ENCODE measurements at places on chromosomes 12 and 14. TPM values are rescaled to one million over a fixed set of nuclear protein-coding genes. Genes with fewer than 3 reads are reported as not detected.

- no peak for DNase-seq
Measured at GRCh38 chr12:116537101-116537904, 21.9 kb upstream of the MAP1LC3B2 start.

DNA sequence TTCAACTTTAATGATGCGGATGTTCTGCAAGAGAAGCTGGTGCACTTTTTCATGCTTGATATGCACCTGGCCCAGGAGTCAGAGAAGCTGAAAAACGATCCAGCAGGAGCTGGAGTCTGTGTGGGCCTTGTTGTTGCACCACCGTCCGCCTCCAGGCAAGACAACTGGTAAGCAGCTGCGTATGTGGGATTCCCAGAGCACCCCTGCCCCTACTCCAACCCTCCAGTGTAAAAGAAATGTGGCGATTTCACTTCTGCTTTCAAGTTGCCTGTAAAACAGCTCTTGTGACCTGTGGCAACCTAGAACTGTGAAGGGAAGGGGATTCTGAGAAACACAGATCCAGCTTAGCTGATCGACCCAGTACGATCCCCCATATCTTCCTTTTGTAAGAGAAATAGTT lies 154.1 kb upstream of the PELI2 start:
- no peak for DNase-seq

DNA sequence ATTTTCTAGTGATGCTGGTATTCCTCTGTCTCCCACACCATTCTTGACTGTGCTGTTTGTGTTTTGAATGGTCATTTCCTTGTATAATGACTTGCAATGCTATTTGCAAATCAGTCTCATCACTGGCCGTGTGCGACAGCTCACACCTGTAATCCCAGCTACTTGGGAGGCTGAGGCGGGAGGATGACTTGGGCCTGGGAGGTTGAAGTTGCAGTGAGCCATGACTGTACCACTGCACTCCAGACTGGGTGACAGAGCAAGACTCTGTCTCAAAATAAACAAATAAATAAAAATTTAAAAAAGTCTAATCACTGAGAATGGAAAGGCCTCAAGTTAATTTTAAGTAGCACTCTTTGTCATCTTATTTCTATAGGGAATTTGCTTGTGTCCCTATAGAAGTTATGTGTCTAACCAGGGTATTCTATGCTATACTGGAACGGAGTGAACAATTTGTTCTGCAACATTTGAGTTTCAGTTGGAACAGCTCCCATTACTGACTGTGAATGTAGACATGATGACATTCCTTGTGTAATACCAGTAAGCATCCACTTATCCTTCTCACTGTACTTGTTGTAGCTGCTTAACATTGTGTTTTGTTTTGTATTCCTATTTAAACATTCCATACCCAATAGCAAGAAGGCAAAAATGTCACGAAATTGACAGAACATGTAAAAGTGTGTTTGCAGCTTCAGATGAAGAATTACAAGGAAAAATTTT lies 126.3 kb downstream of the MGST1 start:
- DNase-seq = no peak

DNA sequence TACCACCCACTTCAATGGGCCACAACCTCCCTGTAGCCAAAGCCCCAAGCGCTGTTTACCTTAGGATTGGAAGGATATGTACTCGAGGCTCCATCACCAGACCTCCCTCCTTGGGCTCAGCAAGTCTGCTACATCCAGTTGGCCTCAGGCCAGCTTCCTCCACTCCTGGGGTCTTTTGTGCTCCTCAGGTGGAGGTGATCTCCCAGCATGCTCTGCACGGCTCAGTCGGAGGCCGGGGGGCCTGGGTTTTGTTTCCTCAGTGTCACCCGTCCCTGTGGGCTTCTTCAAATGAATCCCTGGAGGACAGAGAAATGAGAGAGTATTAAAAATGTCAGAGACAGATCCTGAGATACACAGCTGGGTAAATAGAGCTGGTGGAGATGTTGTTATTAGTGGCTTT lies 723.1 kb upstream of the TBX3 start:
- DNase-seq = no peak

AKAP5 gene
- total RNA-seq = 2.8 TPM

ST8SIA1 gene
- total RNA-seq = 3.6 TPM

DNA sequence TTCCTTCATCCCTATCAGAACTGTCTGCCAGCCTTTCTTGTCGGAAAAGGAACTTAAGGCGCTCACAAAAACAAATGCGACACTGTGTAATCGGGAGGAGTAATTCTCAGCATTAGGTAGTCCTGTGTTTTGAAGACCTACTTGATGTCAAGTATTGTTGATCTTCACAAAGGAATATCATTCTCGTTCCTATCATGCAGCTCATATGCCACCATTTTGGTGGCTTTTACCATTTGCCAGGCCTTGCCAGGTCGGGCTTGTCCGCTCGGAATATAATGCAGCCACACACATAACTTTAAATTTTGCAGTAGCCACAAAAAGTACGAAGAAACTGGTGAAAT lies 903 bp upstream of the PPP4R3A start:
- DNase-seq = no peak

- no peak for DNase-seq
Measured at GRCh38 chr12:40168001-40168400, 56.8 kb upstream of the LRRK2 start.

DNA sequence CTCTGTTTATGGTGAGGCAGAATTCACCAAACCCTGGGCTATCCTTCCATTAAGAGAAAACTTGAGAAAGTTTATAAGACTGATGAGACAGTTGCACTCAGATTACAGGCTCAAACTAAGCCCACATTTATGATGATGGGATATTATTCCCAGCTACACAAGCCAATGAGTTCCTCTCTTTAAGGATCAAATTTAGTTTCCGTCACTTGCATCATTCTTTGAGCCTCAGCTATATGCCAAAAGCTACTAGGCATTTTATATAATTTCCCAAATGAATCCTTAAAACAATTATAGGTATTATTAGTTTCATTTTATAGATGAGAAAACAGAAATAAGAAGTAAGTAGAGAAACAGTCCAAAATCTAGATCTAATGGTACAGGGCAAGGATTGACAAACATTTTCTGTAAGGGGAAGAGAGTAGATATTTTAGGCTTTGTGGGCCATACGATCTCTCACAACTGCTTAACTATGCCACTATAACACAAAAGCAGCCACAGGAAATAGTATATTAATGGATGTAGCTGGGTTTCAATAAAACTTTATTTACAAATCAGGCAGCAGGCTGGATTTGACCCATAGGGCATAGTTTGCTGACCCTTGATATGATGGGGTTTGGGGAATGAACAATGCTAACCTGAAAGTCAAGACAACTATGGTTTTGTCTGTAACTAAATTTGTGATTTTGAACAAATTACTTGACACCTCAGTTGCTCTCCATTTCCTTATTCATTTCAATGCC lies 91.8 kb upstream of the PLXNC1 start:
- no peak for DNase-seq

IL23A gene
- not detected for total RNA-seq

KRT3 gene
- not detected for total RNA-seq

ARMH4 gene
- total RNA-seq = 8.4 TPM

GRCh38 chr12:78928200-78929074 lies 63.9 kb downstream of the SYT1 start:
- no peak for DNase-seq

GRCh38 chr12:59637692-59638070 lies 41.9 kb downstream of the SLC16A7 start:
- no peak for DNase-seq

GLT1D1 gene
- 0.78 TPM for total RNA-seq

DNA sequence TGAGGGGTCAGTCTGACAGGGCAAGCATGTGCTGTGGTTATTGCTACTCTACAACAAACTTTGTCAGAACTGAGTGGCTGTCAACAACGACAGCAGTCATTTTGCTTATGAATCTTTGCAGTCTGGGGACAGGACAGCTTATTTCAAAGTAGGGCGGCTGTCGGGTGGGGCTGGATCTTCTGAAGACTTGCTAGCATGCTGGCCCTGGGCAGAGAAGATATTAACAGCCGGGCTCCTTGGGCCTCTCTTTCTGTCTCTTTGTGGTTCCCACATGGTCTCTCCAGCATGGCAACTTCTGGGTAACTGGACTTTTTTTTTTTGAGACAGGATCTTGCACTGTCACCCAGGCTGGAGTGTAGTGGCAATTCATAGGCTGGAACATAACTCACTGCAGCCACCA lies 33.9 kb upstream of the ALDH2 start:
- DNase-seq = no peak

GRCh38 chr14:96167224-96168148 lies 37.2 kb upstream of the BDKRB2 start:
- DNase-seq = no peak

DNA sequence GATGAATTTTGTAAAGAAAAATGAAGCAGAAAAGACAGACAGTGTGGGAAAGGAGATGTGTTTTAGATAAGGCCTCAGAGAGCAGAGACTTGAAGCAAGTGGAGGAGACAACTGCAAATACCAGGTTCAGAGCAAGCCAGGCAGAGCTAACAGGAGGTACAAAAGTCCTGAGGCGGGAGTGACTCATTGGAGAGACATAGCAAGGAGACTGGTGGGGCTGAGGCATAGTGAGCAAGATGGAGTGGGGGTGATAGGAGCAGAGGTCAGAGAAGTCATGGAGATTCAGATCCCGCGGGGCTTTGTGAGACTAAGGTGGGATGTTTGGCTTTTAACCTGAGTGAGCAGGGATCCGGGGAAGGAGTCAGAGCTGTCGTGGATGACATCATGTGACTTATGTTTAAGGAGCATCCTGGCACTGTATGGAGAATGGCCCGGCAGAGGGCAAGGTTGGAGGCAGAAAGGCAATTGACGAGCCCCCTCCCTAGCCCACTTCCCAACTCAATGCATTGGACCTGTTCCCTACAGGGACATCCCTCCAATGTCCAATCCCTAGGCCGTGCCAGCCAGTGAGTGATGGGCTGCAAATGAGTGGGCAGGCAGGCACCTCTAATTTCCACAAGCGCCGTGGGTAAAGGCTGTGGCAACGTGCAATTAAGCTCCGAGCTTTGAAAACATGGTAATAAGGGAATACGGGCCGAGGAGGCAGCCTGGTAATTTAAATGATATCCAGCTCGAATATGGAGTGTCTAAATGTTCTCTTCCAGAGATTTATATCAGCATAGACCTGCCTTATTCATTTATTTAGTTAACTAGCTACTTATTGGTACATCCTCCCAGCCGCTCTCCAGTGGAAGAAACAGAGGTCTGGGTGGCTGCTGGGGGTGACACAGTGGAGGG lies 206.8 kb upstream of the LHX5 start:
- DNase-seq = no peak

KERA gene
- total RNA-seq = not detected

GRCh38 chr14:89624500-89625156 lies 207.6 kb upstream of the FOXN3 start:
- DNase-seq = no peak

KRT73 gene
- total RNA-seq = not detected

- no peak for DNase-seq
Measured at GRCh38 chr12:18217966-18218365, 43.4 kb upstream of the PIK3C2G start.

- DNase-seq = no peak
Measured at GRCh38 chr14:79331830-79332229, 879.5 kb downstream of the DIO2 start.

- DNase-seq = peak; percentile 59
Measured at GRCh38 chr14:20179218-20179617, 11.5 kb upstream of the OR11G2 start.

TSPAN19 gene
- not detected for total RNA-seq

DNA sequence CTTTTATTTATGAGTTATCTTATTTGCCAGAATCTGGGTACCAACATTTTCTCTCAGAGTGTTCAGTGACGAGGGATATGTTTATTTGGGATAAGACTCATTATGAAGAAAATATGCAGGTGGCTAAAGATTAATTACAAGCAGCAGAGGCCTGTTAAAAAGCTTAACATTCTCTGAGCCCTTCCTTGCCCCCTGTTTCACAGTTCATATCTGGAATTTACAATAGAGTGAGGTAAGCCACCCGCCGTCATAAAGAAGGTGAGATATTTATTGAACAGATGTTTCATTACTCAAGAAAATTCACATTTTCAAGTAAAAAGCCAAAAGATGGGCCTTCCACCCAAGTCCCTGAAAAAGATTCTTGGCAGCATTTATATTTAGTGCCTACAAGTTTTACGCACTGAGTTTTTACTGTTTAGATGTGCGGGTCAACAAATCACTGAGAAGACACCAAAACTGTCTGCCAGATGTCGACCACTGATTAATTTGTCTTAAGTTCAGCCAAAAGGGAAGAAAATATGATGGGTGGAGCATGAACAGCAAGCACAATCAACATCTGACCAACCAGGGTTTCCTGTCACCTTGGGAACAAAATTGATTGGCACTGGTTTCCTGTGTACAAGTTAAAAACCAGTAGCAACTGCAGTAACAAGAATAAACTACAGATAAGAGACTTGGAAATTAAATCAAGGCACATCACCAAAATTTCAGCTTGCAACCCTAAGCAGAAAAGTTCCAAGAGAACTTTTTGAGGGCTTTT lies 85.5 kb upstream of the PTPRB start:
- no peak for DNase-seq

AKAP6 gene
- 211 TPM for total RNA-seq

INHBE gene
- not detected for total RNA-seq

FAM186B gene
- total RNA-seq = 0.30 TPM

DNA sequence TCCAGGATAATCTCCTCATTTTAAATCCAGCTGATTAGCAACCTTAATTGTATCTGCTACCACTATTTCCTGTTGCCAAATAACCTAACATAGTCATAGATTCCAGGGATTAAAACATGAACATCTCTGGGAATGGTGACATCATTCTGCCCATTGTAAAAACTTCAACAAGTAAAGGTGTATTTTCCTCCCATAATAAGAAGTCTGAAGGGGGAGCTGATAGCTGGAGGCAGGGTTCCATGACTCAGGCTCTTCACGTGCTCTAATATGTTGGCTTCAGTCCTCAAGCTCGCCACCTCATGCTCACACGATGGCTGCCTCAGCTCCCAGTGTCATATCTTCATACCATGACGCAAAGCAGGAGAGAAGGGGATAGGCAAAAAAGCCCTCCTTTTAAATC lies 172.0 kb upstream of the VASH1 start:
- no peak for DNase-seq

DNA sequence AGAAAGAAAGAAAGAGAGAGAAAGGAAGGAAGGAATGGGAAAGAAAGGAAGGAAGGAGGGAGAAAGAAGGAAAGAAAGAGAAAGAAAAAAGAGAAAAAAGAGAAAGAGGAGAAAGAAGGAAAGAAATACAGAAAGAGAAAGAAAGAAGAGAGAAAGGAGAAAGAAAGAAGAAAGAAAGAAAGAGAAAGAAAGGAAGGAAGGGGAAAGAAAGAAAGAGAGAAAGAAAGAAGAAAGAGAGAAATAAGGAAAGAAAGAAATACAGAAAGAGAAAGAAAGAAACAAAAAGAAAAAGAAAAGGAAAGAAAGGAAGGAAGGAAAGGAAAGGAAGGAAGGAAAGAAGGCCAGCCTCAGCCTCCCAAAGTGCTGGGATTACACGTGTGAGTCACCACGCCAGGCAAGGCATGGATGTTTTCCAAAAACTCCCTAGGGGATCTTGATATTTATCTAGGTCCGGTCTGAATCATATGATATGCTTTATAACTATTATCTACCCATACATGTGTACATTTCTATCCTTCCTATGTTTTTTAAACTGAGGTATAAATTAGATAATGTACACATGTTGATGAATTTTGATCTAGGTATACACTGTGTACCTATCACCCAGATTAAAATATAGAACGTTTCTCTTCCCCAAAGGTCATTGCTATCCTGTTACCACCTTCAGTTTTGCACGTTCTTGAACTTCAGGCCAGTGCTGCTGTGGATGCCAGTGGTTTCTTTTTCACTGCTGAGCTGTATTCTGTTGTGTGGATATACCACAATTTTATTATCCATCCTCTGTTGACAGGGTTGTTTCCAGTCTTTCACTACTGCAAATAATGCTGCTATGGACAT lies 177.9 kb downstream of the RBM19 start:
- DNase-seq = no peak

RNFT2 gene
- 3.0 TPM for total RNA-seq

- no peak for DNase-seq
Measured at GRCh38 chr14:24234095-24235005, 1.6 kb downstream of the GMPR2 start.
